ENCODE measurements at places on chromosomes 12 and 14.

GRCh38 chr12:49503674-49504180, 35.1 kb upstream of the KCNH3 start:
- peak; percentile 77 for DNase-seq

DNA sequence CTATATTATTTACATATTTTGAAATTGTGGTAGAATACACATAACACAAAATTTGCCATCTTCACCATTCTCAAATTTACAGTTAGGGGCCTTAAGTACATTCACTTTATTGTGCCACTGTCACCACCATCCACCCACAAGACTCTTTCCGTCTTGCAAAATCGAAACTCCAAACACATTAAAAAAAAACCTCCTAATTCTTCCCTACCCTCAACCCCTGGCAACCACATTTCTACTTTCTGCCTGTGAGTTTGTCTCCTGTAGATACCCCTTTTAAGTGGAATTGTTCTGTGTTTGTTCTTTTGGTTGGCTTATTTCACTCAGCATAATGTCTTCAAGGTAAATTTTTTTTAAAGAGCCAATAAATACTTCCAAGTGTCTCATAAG, 31.6 kb upstream of the AMIGO2 start:
- no peak for DNase-seq

- no peak for DNase-seq
Measured at GRCh38 chr12:42039577-42039976, 105.1 kb downstream of the GXYLT1 start.

DNA sequence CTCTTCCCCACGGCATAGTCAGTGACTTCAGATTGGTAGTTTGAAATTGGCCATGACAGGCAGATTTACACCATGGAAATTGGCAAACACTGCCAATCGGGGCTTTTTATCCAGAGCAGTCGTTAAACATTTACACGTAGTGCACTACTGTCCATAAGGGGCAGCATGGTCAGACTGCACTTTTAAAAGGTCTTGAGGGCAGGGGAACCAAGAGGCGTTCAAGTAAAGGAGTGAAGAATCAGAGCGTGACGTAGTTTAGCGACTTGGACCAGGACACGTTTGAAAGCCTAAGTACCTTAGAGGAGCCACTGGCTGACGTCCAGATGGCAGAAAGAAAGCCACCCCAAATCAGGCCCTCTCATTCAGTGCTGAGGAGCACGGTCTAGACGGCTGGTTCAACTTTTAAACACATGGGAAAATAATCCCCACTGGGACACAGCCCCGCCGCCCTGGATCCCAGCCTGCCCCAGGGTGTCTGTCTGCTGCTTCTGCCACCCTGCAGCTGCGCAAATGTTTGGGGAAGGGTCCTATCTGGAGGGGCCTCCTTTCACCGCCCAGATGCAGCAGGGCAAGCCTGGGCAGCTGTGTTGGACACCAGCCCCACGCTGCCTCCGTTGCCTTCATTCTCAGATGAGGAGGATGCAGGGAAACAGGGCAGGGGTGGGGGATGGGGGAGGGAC, 52.5 kb upstream of the PPP2R5C start:
- no peak for DNase-seq

- no peak for DNase-seq
Measured at GRCh38 chr14:81433378-81433777, 33.3 kb upstream of the STON2 start.

DNA sequence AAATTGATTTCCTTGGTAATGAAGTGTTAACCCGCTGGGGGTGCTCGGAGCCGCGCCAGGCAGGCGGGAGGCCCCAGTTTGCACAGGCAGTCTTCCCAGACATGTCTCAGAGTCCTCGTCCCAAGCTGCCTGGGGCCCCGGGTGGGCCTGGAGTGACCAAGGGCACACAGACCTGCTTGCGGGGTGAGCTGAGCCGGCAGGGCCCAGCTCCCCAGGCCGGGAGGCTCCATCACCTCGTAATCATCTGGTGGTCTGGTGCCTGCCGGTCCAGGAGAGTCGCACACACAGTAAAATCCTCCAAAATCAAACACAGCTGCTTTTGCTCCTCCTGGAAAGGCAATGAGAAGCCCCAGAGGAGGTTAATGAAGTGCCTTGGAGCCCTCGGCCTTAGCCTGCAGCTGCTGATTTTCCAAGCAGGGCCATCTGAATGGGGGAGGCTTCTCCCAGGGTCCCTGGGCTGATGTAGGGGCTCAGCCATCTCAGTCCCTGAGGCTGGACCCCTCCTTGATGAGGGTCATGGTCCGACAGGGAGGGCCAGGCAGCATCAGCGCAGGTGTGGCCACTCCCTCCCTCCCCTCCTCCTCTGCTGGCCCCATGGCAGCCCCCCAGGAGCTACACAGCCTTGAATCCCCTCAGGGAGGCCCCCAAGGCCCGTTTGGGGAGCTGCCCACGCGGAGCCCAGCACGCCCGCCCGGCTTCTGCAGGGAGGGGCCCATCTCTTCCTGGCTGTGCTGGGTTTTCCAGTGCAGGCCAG, 39.4 kb upstream of the FBRSL1 start:
- no peak for DNase-seq

DNA sequence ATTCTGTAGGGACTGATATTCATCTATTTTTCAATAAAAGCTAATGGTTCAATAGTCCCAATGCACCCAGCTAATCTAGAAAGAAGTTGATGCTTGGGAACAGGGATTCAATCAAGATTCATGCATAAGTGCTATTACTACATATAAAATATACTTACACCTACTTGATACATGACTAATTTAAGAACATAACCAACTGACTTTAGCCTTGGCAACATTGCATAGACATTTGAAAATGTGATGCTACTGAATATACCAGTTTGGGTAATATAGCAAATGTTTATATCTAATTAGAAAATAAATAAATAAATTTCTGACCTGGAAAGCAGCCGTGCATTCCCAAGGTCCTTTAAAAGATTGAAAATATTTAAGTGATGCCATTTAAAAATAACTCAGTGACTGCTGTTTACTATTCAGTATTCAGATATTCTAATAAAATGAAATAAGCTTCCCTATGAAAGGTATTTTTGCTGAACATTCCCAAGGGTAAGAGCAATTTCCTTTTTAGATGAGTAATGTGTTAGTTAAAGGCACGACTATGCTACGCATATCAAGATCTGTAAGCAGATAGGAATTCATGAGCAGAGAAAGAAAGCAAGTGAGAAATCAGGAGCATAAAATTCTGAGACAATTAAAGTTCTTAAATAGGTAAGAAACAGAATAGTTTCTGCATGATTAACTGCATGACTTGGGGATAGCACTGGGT, 160.6 kb upstream of the SYT1 start:
- peak; percentile 88 for DNase-seq

DNA sequence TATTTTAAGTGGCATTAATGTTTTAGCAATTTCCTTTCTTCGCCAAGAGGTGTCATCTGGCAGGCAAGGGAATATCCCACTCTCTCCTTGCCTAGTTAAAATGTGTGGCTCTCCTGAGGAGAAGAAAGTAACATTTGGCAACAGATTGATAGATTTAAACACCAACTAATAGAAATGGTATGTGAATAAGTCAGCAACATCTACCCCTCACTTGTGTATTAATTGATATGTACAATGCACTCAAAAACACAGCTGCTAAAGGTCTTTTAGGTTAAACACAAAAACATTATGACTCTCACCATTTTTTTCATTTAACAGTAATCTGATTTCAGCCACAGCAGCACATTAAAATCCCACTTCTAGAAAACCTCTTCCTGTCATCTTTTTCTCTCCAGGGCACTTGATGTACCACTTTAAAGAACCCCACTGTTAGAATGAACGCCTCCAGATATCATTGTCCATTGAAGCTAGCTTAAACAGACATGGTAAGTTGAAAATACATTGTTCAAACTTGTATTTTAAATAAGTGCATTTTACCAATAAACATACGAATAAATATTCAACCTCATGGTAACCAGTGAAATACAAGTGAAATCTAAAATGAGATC, 151.7 kb downstream of the RPAP3 start:
- no peak for DNase-seq

DNA sequence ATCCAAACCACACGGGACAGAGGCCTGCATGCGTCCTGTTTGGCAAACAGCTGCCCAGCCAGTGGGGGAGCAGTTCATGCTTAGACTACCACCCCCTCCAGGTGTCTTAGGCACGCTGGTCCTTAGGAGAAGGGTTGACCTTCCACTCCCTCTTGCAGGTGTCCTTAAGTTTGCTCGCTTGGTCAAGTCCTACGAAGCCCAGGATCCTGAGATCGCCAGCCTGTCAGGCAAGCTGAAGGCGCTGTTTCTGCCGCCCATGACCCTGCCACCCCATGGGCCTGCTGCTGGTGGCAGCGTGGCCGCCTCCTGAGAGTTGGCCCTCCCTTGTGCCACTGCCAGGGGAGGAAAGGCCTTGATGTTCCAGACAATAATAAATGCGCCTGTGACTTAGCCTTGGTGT, 1.8 kb downstream of the C12orf57 start:
- no peak for DNase-seq

GRCh38 chr12:38056701-38057689, 259.6 kb upstream of the ALG10B start:
- DNase-seq: peak; percentile 98

DNA sequence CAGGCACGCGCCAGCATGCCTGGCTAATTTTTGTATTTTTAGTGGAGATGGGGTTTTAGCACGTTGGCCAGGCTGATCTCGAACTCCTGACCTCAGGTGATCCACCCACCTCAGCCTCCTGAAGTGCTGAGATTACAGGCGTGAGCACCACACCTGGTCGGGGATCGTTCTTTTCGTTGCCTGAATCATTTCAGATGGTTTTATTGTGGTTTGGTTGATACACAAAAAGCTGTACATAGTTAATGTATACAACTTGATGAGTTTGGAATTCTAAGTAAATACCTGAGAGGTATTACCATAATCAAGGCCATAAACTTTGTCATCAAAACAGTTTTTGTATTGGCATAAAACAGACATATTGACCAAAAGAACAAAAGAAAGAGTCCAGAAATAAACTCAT, 63.3 kb downstream of the RIC8B start:
- no peak for DNase-seq

DNA sequence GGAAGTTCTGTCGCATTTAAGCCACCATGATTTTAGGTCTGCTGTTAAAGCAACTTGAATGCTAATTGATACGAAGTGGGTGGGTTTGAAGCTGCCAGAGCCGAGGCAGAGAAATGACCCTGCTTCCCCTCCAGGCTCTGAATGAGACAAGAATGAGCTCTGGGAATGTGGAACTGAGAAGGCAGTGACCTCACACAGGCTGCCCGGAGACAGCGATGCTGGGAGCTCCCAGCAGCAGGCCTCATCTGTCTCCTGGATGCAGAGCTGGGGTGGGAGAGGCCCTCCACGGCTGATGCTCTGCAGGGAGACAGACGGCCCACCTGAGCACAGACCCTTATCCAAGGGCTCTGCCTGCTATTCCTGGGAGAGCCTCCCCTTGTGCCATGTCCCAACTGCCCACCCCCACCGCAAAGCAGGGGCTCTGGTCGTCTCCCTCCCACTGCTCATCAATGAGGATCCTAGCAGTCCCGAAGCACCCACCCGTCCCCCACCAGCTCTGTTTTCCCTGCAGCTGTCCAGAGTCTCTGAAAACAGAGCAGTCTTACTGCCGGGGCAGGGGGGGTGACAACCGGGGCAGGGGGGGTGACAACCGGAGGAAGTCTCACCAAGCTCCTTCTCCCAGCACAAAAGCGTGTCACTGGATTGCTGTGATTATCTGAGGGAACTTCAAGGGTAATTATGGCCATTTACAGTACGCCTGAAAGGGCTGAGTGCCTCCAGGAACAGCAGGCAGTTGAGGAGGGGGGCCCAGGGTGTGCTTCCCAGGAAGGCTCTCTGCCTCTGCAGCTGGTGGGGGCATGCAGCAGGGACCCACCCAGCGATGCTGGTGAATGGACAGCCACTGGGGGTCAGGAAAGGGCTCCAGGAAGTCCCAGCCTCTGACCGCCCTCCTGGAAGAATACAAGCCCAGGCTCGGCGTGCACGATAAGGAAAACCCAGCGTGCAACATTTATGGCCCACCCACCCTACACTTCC, 67.8 kb downstream of the CHGA start:
- no peak for DNase-seq

DNA sequence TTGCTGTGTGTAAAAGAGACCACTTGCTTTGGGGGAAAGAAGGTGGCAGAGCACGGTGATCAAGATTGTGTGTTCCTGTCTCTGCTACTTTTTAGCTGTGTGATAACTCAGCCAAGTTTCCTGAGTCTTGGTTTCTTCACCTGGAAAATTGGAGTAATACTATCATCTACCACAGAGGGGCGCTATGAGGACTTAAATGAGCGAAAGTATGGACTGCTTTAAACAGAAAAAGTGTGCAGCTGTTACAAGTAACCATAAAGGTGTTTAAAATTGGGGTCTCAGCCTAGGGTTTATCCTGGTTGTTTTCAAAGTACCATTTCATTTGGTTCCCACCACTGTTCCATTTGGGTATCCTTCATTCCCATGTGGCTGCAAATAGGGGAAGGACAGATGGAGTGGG, 65.9 kb upstream of the WSCD2 start:
- no peak for DNase-seq

GRCh38 chr12:728781-729180, 23.6 kb upstream of the WNK1 start:
- no peak for DNase-seq

DNA sequence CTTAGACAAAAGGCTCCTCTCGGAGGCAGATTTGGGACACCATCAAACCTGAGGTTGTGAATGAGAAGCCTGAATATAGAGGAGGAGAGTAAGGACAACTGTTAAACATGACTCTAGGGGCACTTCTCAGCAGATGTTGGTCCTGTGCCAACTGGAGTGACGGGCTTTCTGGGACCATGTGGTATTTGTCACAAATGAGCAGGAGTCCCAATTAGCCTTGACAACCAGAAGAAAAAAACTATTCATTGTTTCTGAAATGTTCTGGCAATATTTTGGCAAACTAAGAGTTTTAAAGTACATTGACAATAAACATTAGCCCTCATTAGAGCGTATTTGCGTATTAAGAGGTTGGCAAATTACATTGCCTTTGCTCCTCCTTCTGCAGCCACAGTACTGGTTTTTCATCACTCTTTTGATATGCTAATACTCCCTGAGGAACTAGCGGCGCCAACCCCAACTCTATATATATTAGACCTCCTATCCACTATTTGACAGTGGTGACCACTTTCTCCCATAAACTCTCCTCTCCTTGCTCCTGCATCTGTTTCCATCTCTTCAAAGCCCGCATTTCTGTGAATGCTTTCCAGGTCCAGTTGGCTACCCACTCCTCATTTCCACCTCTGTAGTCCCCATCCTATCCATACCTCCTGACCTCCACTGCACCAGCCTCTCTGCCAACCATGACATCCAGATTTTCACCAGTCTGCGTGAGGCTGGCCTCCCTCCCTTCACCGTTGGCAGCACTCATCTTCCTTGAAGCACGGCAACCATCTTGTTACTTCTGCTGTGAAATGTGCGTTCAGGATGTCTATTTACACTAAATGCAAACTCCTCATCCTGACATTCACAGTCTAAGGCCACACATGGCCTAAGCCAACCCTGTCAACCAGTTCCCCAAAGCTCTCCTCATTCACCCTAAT, 100.7 kb downstream of the ZFC3H1 start:
- DNase-seq: no peak

DNA sequence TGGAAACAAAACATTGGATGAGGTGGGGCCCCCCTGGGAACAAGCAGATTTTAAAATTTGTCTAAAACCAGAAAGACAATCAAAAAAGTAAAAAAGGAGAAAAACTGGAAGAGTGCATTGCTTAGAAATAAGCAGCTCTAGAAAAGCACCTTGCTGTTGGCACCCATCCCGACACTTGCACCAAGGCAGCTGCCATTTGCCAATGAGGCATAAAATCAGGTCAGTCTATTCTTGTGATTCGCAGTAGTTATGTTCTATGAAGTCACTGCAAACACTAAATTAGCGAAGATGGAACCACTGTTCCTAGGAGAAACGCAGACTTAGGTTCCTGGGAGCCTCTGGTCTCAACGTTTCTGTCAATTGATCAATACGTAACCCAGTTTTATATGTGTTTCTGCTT, 16.2 kb downstream of the VPS33A start:
- no peak for DNase-seq

GRCh38 chr14:104913435-104913834, 11.2 kb upstream of the PLD4 start:
- DNase-seq: no peak
